ENCODE measurements at places on chromosomes 1 and 21.

- no peak for DNase-seq
Measured at GRCh38 chr1:246182149-246182851, 324.8 kb downstream of the SMYD3 start.

DNA sequence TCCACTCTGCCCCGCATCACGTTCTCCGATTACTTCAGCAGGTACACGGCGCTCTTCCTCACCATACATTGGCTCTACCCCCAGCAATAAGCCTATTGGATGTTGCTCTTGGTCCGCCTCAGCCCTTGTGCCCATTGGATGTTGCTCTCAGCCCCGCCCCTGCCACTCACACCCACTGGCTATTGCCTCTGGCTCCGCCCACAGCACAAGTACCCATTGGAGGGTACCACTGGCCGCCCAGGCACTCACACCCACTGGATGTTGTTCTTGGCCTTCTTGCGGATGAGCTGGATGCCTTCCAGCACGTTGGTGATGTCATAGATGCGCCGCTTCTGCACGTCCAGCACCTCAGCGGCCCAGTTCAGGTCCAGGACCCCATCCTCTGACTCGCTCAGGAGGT, 9.4 kb downstream of the E2F2 start:
- DNase-seq: no peak

GRCh38 chr1:113934511-113935055, 5.5 kb downstream of the HIPK1 start:
- DNase-seq: no peak

DNA sequence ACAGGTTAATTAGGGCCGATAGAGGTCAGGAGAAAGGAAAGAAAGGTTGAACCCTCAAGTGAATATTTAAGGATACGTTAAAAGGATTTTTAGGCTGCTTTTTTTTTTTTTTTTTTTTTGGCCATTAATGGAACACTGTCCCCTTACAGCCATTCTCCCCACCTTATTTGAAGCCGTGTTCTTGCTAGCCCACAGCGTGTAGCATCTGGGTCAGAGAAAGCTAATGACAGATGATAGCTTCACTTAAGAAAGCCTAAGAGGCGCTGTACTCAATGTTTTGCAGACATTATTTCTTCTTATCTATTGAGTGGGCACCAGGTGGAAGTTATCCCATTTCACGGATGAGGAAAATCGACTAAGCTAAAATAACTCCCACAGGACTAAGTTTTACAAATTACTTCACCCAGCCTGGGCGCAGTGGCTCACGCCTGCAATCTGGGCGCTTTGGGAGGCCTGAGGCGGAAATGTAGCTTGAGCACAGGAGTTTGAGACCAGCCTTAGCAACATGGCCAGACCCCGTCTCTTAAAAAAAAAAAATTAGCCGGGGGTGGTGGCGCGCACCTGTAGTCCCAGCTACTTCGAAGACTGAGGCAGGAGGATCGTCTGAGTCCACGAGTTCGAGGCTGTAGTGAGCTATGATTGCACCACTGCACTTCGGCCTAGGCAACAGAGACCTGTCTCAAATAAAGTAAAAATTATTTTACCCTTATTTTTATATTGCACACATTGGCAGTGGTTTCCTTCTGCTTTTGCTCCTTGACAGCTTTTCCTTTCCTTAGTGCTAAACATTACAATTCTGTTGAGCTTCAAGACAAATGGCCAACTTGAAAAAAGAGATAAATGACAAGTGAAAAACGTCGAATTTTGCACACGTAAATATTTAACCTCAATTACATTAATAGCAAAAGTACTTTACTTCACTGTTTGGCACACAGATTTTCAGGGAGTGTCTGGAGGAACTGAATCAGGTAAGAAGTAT, 1.1 kb upstream of the PHTF1 start:
- no peak for DNase-seq

DNA sequence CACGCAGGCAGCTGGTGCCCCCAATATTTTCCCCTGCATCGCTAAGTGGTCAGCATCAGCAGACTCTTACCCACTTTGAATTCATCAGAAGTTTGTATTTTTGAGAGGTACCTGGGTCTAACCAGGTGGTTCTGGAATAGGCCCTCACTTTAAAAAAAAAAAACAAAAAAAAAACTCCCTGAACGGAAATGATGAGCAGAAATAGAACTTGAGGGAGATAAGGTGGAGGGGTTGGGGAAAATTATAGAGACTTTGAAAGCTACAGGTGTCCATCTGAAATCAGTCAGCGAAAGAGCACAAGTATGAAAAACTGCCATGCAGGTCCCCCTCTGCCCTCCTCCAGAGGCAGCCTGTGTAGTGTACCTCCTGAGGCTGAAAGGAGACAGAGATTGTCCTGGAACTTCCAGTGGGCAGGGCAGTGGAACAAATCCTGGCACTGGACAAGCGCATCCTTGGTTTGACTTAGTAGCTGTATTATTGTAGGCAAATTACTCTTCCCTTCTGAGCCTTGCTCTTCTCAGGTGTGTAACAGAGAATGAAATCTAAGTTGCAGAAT, 1.2 kb downstream of the SLAMF7 start:
- no peak for DNase-seq

- DNase-seq: no peak
Measured at GRCh38 chr1:205907794-205908193, 35.5 kb downstream of the SLC26A9 start.

GRCh38 chr1:8886589-8886988, 8.1 kb upstream of the ENO1 start:
- no peak for DNase-seq

GRCh38 chr1:180188091-180188506, 33.4 kb downstream of the QSOX1 start:
- DNase-seq: no peak

DNA sequence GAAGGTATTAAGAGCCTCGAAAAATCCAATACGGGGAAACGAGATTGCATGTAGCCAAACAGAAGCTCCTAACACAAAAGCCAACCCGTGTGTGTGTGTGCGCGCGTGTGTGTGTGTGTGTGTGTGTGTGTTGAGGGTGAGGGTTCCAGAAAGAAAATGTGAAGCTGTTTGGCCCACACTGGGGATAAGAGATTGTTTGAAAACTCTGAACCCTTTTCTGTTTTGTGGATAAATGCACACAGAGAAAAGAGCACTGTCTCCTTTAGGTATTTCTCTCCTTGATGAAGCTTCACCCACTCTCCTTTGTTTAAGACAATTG, 1.9 kb downstream of the WLS start:
- DNase-seq: no peak

DNA sequence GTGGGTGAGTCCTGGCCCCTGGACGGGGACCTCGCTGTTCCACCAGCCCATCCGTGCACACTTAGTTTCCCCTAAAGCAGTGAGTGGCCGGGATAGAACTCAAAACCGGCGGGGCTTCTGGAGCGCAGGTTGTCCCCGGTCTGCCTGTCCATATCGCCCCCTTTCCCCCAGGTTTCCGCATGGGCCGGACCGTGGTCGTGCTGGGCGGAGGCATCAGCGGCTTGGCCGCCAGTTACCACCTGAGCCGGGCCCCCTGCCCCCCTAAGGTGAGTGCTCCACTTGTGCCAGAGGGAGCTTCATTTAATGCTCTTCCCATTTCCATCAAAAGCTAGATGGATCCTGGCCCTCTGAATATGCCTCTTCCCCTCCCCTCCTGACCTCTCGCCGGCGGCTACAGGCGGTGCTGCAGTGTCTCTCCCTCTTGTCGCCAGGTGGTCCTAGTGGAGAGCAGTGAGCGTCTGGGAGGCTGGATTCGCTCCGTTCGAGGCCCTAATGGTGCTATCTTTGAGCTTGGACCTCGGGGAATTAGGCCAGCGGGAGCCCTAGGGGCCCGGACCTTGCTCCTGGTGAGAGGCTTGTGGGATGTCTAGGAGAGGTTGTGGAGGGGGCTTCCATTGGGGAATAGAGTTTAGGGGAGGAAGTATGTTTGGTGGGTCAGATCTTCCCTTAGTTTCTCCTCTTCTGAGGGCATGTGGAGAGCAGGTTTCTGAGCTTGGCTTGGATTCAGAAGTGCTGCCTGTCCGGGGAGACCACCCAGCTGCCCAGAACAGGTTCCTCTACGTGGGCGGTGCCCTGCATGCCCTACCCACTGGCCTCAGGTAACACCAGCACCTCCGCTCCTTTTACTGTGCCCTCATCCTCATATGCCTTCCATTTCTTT, 683 bp downstream of the PPOX start:
- no peak for DNase-seq

- no peak for DNase-seq
Measured at GRCh38 chr21:41344146-41344545, 17.7 kb upstream of the MX2 start.

GRCh38 chr1:63034256-63034655, 250.3 kb downstream of the ATG4C start:
- no peak for DNase-seq

DNA sequence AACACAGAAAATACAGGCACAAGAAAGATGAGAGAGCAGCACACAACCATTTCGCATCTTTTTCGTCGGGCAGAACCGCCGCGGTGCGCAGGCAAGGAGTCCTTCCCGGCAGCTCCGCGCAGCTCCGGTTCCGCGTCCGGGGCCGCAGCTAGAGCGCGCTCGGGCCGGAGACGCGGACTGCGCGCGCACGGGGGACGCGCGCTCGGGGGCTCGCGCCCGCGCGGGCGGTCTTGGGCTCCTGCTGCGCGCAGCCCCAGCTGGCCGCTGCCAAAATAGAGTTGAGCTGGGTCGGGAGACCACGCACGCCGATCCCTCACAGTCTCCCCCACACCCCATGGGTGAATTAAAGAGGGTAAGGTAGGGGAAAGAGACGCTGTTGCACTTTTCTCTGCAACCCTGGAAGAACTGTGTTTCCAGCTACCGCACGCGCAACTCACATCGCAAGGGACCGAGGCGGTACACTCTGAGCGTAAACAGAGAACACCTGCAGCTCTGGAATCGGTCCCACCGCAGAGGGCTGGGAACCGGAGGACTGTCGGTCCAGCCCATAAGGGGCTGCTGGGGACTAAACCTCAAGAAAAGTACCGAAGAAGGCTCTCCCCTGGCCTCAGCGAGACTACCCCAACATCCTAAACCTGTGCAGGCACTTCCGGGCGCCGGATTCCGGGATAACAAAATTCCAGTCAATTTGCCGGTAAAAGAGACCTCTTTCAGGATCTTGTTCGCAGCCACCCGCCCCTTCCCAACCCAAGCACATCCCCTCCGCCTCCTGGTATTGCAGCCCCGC, 1.7 kb downstream of the NR5A2 start:
- DNase-seq: no peak

- no peak for DNase-seq
Measured at GRCh38 chr1:185154912-185155513, 1.7 kb downstream of the TRMT1L start.

- DNase-seq: no peak
Measured at GRCh38 chr1:116544588-116545358, 26.1 kb downstream of the CD58 start.

GRCh38 chr1:6473974-6474814, 8.2 kb upstream of the TNFRSF25 start:
- DNase-seq: no peak

DNA sequence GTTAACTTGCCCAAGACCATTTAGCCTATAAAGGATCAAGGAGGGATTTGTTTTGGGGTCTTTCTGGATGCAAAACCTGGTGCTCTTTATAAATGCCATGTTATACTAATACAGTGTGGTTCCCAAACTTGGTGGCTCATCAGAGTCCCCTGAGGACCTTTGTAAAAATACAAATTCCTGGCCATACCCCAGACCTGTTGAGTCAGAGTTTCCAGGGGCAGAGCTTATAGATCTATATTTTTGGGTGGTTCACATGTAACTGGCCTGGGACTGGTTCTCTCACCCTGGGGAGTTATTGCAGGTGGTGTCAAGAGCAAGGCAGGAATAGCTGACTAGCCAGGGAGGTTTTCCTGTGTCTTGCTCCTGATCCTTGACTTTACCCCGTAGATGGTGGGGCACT, 136.9 kb upstream of the HNRNPU start:
- no peak for DNase-seq

DNA sequence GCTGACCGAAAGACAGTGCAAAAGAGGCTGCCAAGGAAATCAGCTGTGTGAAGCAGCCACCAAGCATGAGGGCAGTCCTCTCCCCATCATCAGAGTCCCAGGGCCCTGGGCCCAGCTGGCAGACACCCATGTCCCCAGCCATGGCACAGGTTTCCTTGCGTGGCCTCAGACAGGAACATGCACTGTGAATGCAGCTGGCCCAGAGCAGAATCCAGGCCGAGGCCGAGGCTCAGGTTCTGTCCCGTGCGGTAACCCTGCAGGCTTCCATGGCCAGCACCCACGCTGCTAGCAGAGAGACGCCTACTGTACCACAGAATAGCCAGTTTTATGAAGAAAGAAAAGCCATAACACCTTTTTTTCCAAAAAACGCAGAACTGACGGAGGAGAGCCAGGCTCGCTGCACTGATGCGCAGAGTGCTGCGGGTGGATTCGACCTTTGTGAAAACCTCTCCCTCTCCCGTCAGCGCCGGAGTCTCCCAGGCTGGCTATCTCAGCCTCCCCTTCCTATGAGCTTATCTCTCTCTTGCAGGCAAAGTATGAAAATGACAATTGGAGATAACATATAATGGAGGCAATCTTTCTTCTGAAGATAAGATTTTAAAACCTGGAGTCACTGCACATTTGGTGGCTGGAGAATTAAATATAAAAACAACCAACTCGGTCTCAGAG, 106.6 kb downstream of the NPHP4 start:
- DNase-seq: no peak

DNA sequence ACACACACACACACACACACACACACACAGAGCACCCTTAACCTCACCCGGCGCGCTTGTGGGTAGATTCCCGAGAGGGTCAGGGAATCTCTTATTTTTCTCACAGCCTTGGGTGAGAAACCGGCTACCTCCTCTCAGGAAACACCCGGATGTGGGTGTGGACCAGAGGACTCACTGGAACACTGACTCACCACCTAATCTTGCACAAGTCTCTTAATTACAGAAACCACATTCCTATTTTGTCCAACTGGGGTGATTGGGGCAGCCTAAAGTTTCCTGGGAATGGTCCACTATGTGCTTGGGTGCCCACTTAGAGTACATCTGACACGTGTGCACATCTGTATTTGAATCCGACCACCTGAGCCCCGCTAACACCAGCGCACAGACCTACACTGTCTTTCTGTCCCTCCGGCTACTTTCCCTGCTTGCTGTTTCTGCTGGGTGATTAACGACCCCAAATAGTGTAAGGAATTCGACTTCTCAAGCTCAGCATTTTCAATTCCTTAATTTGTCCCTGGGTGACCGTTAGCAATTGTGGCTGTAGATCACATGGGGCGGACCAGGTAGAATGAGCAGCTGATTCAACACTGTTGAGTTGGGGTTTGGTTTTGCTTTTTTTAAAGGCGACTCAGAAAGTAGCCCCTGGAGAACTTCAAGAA, 14.0 kb upstream of the TBX15 start:
- DNase-seq: no peak

Data from stimulated activated CD8-positive, alpha-beta memory T cell treated with anti-CD3 and anti-CD28 coated beads, Interleukin-7, amount 100 ng/mL, for 4 hours (primary cell).